Stimulated activated CD4-positive, alpha-beta T cell treated with anti-CD3 and anti-CD28 coated beads, Interleukin-12 subunit alpha, Interleukin-12 subunit beta, amount 100 ng/mL, for 4 hours (primary cell): ENCODE measurements at places on chromosomes 16 and 17.

DNA sequence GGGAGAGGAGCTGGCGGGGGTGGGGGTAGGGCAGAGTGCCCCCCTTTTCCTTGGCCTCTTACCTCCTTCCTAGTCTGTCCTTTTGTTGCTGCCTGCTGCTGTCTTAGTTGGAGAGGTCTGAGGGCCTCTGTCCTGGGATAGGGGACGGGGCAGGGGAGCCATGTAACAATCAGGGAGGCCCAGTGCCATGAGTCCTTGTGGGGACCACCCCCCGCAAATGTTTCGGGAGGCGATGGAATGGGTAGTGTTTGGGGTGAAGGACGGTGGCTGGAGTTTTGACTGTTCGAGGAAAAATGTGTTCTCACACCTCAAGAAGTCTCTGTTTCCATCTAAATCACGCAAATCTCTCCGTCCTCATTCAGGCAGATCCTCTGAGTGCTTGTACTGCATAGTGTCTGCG, 99.0 kb downstream of the OR1D5 start:
- DNase-seq, result no peak

GRCh38 chr16:5900046-5900445, 802.5 kb upstream of the EEF2KMT start:
- no peak for DNase-seq

- no peak for DNase-seq
These were observed 6.5 kb downstream of the BMERB1 start for GRCh38 chr16:15440852-15441251.

GRCh38 chr16:27301236-27301861, 12.4 kb upstream of the IL4R start:
- no peak for DNase-seq

- no peak for DNase-seq
These were observed 11.7 kb upstream of the SEC14L1 start for GRCh38 chr17:77128896-77129567.

GRCh38 chr16:89039756-89040155, 53.9 kb upstream of the ACSF3 start:
- no peak for DNase-seq

- no peak for DNase-seq
These were observed 21.6 kb downstream of the NDE1 start for GRCh38 chr16:15671530-15672117.

DNA sequence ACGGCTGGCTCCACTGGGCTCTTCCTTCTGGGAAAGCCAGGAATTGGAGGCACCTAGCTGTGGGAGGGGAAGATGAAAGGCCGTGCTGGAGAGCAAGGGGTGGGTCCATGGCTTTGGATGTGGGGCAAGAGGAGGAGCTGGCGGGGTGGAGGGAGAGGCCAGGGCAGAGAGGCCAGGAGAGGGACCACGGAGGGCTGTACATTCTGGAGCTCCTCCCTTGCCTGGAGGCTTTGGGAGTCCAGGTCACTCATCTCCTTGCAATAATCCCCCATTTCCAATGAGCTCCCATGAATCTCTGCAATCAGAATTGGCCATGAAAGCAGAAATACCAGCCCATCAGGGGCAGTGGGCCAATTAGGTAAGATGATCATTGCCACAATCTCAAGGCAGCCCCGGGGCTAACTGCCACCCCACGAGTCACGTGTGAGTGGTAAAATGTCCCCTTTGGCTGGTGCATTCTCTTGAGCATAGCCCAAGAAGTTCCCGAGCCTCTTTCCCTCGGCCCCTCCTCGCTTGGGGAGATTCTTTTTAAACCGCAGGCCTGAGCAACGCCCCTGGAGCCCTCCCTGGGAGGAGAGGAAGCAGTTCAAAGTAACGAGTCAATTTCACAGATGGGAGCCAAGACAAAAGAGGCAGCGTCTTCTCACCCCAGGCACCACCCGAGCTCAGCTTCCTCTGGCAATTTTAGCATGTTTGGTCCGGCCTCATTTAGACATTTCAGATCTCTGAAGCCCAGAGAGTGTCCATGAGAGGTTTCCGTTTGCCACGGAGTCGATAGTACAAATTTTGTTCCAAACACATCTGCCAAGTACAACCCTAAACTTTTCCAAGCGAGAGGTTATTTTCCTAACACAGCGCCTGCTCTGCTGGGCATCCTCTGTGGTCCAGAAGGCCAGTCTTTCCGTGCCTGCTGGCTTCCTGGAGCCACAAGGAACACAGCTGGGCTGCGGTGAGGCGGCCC, 13.4 kb downstream of the RTN4RL1 start:
- no peak for DNase-seq

DNA sequence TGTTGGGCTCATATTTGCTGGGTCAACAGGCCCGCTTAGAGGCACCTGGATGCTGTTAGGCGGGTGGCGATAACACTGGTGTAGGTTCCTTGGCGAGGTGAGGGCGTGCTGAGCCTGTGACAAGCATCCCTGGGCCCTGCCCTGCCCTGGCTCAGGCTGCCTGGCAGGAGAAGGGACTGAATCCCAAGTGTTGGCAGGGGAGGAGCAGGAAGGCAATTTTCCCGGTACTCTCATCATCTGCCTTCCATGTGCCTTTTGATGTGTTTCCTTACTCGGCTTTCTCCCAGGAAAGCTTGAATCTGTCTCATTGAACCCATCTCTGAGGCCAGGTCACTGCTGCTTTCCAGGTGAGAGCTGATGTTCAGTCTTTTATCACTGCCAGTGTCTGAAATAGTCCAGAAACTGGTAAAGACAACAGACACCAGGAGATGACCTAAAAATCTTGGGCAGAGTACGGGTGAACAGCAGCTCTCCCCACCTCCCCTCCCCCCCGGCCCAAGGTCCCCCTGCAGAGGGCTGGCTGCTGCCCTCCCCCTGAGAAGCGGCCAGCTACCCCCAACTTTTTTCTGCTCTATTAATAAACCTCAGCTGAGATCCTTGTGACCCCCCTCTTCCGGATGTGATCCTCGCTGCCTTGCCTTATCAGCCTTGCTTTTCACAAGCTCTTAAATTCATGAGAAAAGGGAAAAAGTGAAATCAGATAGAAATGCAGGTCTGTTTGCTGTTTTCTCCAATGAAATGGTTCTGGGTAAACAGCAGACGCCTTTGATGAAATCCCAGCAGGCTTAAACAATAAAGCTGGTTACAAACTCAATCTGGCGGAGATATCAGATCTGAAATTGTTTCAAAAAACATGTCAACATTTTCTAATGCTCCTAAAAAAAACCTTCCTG, 29.0 kb downstream of the RTN4RL1 start:
- DNase-seq, result no peak

DNA sequence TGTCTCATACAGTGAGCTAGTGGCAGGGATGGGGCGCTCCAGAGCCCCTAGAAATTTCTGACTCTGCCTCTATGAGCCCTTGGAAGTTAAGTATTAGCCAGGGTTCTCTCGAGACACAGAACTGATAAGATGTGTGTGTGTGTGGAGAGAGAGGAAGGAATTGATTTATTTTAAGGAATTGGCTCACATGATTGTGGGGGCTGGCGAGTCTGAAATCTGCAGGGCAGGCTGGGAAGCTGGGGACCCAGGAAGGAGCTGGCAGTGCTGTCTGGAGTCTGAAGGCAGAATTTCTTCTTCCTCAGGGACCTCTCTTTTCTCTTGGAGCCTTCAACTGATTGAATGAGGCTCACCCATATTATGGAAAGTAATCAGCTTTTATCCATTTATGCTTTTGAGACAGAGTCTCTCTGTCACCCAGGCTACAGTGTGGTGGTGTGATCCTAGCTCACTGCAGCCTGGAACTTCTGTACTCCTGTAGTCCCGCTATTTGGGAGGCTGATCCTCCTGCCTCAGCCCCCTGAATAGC, 16.8 kb downstream of the LRRC75A start:
- no peak for DNase-seq

- DNase-seq, result no peak
These were observed 192.7 kb downstream of the RPTOR start for GRCh38 chr17:80737106-80738019.
